ENCODE measurements at places on chromosomes 11 and 22.

GRCh38 chr11:47523490-47524225, 29.3 kb downstream of the CELF1 start:
- DNase-seq: no peak

GRCh38 chr11:94023856-94024255, 2.7 kb downstream of the HEPHL1 start:
- DNase-seq: no peak

GRCh38 chr11:101327908-101328307, 198.3 kb upstream of the PGR start:
- DNase-seq: no peak

DNA sequence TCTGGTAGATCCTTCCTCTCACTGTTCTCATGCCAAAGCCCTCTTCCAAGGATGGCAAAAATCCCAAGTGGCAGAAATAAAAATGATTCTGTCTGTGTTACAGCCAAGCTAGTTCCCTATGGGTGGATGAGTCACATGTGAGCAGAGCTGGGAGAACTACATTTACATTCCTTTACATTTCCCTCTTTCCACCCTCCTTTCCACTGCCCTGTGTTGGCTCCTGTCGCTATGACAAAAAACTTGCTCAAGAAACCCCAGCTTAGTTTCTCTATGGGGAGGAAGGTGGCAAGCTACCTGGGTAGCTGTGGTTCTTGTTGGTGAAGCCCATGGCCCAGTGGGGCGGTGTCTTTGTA, 10.2 kb upstream of the DDB2 start:
- DNase-seq: no peak

GRCh38 chr11:110493346-110493745, 63.6 kb downstream of the FDX1 start:
- no peak for DNase-seq

DNA sequence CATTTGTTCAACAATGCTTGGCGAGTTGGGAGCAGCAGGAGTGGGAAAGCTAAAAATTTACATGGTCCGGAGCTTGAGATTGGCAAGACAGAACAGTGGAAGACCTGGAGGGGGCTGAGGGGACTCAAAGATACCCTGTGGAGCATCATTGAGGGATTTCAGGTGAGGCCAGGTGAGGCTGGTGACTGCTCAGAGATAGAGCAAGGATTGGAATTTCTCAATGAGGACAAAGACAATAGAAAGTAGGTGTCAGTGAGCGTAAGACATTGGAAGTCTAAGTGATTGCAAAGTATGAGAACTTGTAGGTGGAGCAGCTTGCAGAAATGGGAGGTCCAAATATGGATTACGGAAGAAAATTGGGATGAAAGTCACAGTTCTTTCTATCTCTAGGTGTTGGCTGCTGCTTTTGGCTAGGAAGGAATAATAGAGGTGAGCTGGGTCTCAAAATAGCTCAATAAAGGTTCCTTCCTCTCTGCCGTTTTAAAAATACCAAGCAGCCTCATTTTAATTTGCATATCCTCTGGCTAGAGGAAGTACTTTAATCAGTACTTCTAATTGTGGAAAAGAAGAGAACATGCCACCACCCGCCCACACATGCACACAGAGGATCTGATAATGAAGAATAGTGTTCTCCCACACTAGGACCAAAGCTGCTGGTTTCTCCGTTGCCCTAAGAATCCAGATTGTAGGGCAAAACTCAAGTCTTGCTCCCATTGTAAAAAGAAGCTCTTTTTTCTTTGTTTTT, 41.8 kb upstream of the SORL1-AS1 start:
- DNase-seq: no peak

All from cortex of kidney (tissue), 1 donor.